Occipital lobe (tissue), 3 donors: ENCODE measurements at places on chromosomes 4 and X. TPM values are rescaled to one million over a fixed set of nuclear protein-coding genes. Genes with fewer than 3 reads are reported as not detected.

Gene XK
- 3.3 TPM for total RNA-seq

Gene LNX1
- 52.9 TPM for total RNA-seq

Gene NAP1L2
- total RNA-seq, result 33.4 TPM

Gene UNC5C
- 23.7 TPM for total RNA-seq

Gene PHKA1
- 3.1 TPM for total RNA-seq

Gene LAMTOR3
- total RNA-seq, result 57.9 TPM

Gene PCSK1N
- total RNA-seq, result 48.7 TPM

Gene TEX13B
- not detected for total RNA-seq

Gene PCDH19
- 25.7 TPM for total RNA-seq

Gene ZNF732
- 1.4 TPM for total RNA-seq

DNA sequence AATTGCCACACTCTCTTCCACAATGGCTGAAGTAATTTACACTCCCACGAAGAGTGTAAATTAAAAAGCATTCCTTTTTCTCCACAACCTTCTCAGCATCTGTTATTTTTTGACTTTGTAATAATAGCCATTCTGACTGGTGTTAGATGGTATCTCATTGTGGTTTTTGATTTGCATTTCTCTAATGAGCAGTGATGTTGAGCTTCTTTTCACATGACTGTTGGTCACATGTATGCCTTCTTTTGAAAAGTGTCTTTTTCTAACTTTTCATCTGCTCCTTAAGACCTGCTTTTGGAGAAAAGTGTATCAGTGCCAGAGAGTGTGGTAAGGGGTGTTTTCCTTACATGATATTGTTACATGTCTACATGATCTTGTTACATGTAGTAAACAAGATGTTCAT is 25.7 kb downstream of the GUCY1A1 start:
- no peak for DNase-seq

DNA sequence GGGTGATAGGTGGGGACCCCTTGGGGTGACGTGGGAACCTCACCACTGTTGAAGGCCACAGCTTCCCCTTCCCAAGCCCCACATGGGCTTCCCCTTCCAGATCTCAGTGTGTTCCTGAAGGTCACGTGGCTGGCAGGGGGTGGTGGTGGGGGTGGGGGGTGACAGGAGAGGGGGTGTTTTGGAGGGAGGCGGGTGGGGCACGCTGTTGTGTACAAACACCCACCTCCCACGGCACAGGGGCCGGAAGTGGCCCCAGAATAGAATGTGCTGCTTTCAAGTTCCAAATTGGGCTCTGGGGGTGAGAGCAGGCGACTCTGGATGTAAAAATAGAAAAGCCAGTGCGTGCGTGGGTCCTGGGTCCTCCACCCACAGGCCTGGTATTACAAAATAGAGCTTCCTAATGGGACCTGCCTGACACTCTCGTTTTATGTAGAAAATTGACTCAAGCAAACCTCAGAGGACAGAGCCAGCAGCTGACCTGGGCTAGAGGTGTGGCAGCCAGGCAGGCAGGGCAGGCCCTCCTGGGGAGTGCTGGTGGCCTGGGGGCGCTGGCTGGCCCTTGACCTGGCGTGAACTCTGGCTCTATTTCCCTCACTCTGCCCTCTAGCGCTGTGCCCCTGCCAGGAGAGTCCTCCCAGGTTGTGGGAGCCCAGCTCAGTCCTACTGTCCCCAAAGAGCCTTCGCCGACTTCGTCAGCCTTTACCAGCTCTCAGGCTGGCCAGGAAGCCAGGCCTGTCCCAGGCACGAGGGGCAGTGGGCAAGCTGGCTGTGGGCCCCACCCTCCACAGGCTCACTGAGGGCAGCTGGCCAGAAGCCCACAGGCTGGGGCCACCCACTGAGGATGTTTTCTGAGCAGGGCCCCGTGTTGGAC is 5.4 kb upstream of the SH3BP2 start:
- no peak for DNase-seq

GRCh38 chr4:55447831-55448230 is 52.1 kb downstream of the TMEM165 start:
- no peak for DNase-seq

DNA sequence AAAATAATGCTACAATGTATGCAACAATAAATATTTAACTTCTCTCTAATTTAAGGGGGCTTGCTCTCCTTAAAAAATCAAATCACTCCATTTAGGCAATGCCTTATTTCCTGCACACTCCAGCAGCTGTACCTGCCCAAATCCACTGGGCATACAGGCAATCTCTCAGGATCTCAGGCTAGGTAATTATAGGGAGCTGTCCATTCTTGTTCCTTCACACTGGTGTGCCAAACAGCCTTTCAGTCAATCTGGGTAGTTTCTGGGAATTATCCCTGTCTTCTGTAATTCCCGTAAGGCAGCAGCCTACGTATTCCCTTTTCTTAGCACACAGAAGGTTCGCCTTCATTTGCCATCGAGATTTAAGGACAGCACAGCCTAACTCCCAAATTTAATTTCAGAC is 922.6 kb upstream of the SLIT2 start:
- no peak for DNase-seq

DNA sequence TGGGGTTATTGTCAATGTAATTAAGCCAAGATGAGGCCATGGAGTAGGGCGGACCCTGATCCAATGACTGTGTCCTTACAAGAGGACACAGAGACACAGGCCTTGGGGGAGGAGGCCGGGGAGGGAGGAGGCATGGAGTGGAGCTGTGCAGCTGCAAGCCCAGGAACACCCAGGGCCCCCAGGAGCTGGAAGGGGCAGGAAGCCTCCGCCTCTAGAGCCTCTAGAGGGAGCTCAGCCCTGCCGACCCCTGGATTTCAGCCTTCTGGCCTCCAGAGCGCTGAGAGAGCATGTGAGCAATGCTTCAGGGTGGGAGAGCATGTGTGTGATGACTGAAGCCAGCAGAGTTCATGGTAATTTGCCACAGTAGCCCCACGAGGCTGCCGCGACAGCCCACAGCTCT is 234.6 kb downstream of the AFAP1 start:
- no peak for DNase-seq

- DNase-seq, result no peak
These were observed 6.5 kb downstream of the IGBP1 start for GRCh38 chrX:70139736-70140135.

DNA sequence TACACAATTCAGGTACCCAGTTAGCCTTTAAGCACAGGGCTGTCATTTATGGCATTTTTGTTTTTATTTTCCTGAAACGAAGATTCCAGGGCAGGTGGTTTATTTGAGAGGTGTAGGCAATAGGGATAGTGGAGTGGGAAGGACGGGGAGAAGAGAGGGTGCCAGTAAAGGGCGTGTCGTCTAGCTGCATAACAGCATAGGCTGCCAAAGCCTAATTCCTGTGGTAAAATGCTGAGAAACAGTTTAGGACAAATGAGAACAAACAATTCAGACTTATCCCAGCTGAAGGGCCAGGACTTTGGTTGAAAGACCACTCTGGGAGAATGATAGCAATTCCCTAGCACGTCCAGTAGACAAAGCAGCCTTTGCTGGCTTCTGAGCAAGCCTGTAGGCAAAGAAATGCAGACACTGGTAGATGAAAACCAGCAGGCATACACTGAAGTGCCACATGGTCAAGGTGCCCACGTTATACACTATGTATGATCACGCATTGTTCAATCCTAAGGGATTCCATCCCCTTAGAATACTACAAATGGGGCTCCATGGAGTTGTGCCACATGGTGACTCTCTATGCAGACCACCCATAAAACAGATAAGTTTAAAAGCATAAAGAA is 70.6 kb downstream of the PKD2 start:
- no peak for DNase-seq

- DNase-seq, result peak; percentile 63
These were observed 29.1 kb downstream of the PPP2R2C start for GRCh38 chr4:6443035-6444023.

DNA sequence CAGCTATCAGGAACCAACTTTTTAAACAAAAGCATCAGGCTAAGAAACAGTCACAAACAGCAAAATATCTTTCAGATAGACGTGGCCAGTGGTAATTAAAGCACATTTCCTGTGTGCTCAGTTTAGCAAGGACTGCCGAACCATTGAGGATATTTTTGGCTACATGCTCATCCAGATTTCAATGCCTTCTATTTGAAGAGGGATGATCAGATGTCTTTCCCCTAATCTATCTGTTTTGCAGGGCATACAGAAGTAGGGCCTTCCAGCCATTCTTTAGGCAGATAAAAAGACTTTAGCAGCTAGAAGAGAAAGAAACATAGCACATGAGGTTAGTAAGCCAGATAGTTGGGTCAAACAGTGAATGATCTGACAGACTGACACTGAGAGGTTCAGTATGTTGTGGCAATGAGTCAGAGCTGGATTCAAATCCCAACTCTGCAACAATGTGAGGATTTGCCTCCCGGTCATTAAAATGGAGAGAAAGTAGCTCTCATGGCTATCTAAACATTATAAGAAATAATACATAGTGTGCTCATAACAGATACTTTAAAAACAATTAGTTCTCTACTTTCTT is 100.0 kb upstream of the PRKG2 start:
- DNase-seq, result no peak

DNA sequence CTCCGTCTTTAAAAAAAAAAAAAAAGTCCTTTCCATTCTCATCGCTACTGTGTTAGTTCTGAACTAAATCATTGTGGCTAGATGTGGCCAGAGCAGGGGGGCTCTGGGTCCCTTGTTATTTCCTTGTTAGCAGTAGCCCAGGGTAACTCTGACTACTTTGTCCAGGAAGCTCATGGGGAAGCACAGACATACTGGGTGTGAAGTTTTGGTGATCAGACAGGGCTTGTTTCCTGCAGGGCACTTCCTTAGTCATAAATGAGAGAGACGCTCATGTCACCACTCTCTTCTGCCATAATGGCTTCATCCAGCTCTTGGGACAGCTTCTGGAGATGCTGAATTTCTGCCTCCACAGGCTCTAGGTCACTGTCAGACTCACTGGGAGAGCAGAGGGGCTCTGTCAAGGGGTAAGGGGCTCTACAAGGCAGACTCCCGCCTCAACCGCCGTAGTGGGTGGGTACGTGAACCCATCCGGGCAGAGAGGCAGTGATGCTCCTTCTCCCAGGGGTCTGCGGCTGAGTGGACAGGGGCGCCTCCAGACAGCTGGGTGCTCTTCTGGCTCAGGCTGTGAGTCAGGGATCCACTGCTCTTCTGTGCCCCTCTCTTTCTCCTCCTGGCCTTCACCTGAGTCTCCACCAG is 12.9 kb downstream of the STIM2 start:
- DNase-seq, result no peak

GRCh38 chr4:93896516-93896915 is 68.0 kb downstream of the ATOH1 start:
- no peak for DNase-seq

DNA sequence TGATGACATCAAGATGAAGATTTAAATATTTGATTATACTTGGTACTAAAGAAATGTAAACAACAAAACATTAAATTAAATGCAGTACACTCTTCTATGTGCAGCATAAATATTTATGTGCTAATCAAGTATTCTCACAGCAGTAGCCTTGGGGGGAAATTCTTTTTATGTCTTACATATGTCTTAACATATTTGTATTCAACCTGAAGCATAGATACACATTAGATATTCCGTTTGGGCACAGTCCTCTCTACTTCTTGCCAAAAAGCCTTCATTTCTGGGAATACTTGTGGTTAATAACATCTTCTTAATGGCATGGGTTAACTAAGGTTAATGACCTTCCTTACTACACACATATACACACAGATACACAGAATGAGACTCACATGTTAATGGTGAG is 19.8 kb downstream of the TMPRSS11F start:
- DNase-seq, result no peak

GRCh38 chr4:38601244-38601915 is 62.6 kb upstream of the KLF3 start:
- DNase-seq, result no peak

GRCh38 chr4:111228396-111228795 is 605.5 kb upstream of the PITX2 start:
- DNase-seq, result no peak

- DNase-seq, result peak; percentile 55
These were observed at the start of gene HHIP for GRCh38 chr4:144645631-144646522. TSS of gene HHIP (plus strand) at chr4:144646156. CDS start at chr4:144646676, 520 bp downstream.

GRCh38 chr4:1763550-1764080 is 29.5 kb upstream of the FGFR3 start:
- DNase-seq, result no peak

DNA sequence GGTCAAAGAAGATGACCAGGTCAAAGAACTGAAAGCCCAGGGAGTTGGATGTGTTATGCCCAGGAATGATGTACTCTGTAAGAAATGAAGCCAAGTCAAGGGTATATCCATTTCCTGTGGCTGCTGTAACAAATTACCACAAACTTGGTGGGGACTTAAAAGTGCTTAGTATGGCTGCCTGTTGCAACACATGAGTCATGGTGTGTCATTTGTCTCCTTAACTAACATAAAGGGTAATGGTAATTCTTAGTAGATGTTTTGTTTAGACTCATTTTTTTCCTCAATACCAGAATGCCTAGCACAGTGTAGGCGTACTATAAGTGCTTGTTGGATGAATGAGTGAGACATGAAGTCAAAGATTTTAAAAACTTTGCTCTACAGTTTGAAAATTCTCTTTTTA is 45.7 kb downstream of the SYTL5 start:
- DNase-seq, result no peak

DNA sequence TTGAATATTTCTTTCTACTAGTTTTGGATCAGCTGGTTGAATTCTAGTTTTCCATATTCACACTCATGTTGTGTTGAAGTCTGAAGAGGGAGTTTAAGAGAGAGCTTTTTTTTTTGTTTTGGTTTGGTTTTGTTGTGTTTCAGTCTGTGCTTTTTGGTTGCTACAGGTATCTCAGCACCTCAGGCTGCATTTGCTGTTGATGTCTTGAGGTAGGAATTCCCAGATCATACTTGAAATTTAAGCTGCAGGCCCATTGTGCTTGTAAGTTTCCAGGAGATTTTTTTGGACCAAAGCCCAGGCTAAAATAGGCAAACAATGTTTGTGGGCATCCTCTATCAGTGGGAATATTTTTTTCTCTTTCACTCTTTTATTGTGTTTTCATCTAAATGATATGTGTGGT is 190.2 kb upstream of the AGA start:
- no peak for DNase-seq

- DNase-seq, result no peak
These were observed 99.5 kb upstream of the FAM9B start for GRCh38 chrX:9133426-9133825.

GRCh38 chr4:180280726-180281297 is 1962.4 kb upstream of the TENM3 start:
- no peak for DNase-seq

GRCh38 chrX:24468245-24468644 is 3.2 kb downstream of the PDK3 start:
- DNase-seq, result no peak

GRCh38 chr4:25059791-25060190 is 29.0 kb upstream of the LGI2 start:
- no peak for DNase-seq

GRCh38 chr4:90727938-90728337 is 600.7 kb downstream of the CCSER1 start:
- DNase-seq, result no peak

- DNase-seq, result no peak
These were observed 885.3 kb downstream of the GLUD2 start for GRCh38 chrX:121932688-121933087.
